Testis (tissue), 5 donors: ENCODE measurements at places on chromosomes 3 and 15.

GRCh38 chr3:146130881-146131371 lies 30.1 kb downstream of the PLOD2 start:
- DNase-seq: no peak

- no peak for DNase-seq
Observed at GRCh38 chr3:170228093-170228766, 6.0 kb downstream of the PRKCI start.

DNA sequence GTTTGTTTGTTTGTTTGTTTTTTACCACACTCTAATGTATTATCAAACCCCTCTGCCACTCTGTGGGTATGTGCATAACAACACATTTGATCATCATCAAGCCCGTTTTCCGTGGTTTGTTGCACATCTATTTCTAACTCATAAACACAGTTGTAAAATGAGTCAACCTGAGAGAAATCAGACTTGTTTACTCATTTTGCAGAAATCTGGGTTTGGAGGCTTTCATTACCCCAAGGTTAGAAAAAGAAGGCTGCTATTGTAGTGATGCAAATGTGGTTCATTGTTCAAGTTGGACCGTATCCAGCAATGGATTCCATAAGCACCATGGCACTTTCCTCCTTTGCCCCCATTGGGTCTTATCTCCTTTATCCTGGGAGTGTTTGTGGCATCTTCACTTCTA lies 353.2 kb upstream of the SOX2 start:
- no peak for DNase-seq

DNA sequence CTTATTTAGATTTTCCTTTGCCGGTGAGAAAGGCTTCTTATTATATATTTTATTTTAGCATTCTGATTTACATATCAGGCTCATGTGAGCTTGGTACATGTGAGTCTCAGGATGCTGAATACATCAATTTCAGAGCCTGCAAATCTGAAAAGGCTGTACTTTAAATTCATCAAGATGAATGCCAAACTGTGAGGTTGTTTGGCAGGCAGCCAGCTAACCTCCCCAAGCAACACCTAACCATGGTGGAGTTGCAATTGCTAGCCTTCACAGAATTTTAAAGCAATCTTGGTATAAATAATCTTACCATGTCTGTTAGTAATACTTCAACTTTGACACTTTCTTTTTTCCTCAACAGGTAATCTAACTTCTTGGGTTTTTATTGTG lies 252.5 kb downstream of the CDIN1 start:
- no peak for DNase-seq
